Activated CD8-positive, alpha-beta T cell treated with anti-CD3 and anti-CD28 coated beads, Interleukin-2, amount 10 ng/mL, durations not matched to agents 7 days and 5 days (primary cell): ENCODE measurements at places on chromosomes 4 and X. TPM values are rescaled to one million over a fixed set of nuclear protein-coding genes. Genes with fewer than 3 reads are reported as not detected.

GRCh38 chr4:140052050-140052449 lies 101.9 kb downstream of the MAML3 start:
- no peak overlapping the region for H3K27ac ChIP-seq
- peaks cover 2% of the 10 kb centered on the region for H3K36me3 ChIP-seq
- peak; percentile 61 for DNase-seq
- no peak overlapping the region for H3K4me3 ChIP-seq
- H3K27me3 ChIP-seq: peaks cover 13% of the 10 kb centered on the region
- H3K4me1 ChIP-seq: peaks cover 72% of the 10 kb centered on the region

- no peak overlapping the region for H3K27ac ChIP-seq
- H3K27me3 ChIP-seq: peaks cover 7% of the 10 kb centered on the region
- no peaks in the 10 kb centered on the region for H3K4me1 ChIP-seq
- no peak for DNase-seq
- no peaks in the 10 kb centered on the region for H3K36me3 ChIP-seq
Observed at GRCh38 chr4:140300271-140300970, 73.0 kb upstream of the SCOC start.

The HGFAC gene
- not detected for total RNA-seq

The OCRL gene
- 1.0 TPM for total RNA-seq

The MAGEB6 gene
- total RNA-seq: not detected

GRCh38 chrX:154401045-154401799 lies 3.0 kb downstream of the RPL10 start:
- H3K27me3 ChIP-seq: no peaks in the 10 kb centered on the region
- H3K27ac ChIP-seq: peak overlapping the region; percentile 100
- peaks cover 14% of the 10 kb centered on the region for H3K4me1 ChIP-seq
- DNase-seq: no peak
- H3K4me3 ChIP-seq: peak overlapping the region; percentile 90
- peaks cover 40% of the 10 kb centered on the region for H3K36me3 ChIP-seq

The ADH7 gene
- total RNA-seq: not detected

The SYTL4 gene
- total RNA-seq: not detected

DNA sequence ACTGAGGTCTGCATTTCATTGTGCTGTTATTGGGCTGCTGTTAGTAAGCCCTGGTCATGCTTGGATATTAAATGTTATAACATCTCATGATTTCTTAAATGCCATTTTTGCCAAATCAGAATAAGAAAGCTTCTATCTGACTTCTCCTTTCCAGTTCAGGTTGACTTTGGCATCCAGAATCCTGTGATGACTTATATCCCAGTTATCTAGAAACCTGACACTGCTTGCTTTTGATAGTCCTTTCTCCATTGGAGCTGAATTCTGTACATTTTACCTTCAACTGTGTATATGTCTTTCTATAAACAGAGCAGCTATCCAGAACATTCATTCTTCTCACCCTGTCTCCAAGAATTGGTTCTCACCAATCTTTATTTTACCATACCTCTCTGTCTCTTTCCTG lies 257.7 kb upstream of the GNPDA2 start:
- H3K27ac ChIP-seq: no peak overlapping the region
- H3K36me3 ChIP-seq: no peaks in the 10 kb centered on the region
- DNase-seq: no peak
- H3K4me1 ChIP-seq: no peaks in the 10 kb centered on the region
- H3K4me3 ChIP-seq: no peak overlapping the region

GRCh38 chrX:41802958-41803357 lies 79.0 kb downstream of the GPR82 start:
- peaks cover 10% of the 10 kb centered on the region for H3K4me1 ChIP-seq
- H3K4me3 ChIP-seq: no peak overlapping the region
- peaks cover 36% of the 10 kb centered on the region for H3K36me3 ChIP-seq

GRCh38 chr4:152508386-152508785 lies 27.5 kb downstream of the FBXW7 start:
- no peaks in the 10 kb centered on the region for H3K27me3 ChIP-seq
- H3K36me3 ChIP-seq: peaks cover 20% of the 10 kb centered on the region
- H3K27ac ChIP-seq: no peak overlapping the region

DNA sequence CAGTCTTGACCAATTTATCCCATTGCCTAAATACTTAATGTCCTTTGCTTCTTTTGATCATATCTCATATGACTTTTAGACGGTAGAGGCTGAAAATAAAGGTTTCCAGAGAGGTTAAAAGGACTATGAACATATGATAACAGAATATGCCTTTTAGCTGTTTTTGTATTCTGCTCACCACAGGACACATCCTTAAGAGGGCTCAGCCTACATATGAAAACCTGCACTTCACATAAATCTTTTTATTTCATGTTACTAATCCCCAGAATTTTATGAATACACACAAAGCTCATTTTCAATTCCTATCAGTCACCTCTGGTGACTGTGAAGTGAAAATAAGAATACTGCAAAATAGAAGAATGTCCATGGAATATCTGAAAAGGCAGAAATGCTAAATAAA lies 92.0 kb downstream of the GPM6A start:
- H3K4me1 ChIP-seq: no peaks in the 10 kb centered on the region
- DNase-seq: no peak
- no peak overlapping the region for H3K4me3 ChIP-seq
- no peak overlapping the region for H3K27ac ChIP-seq
- no peaks in the 10 kb centered on the region for H3K36me3 ChIP-seq

DNA sequence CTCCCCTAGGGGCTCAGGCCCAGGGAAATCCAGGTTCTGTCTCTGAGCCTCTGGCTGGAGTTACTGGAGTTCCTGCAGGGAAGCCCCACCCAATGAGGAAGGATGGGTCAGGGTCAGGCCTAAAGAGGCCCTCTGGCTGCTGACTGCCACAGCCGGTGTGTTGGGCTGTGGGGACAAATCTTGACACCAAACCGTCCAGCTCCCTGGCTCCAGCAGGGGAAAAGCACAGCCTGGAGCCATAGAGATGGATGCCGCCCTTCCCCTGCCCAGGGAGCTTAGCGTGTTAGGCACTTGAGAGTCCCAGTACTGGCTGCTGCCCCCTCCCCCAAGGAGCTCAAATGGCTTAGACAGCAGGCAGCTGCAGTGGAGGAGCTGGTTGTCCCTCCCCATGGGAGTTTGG lies 321.3 kb upstream of the LCORL start:
- H3K36me3 ChIP-seq: no peaks in the 10 kb centered on the region
- H3K27ac ChIP-seq: no peak overlapping the region
- H3K4me3 ChIP-seq: no peak overlapping the region
- no peaks in the 10 kb centered on the region for H3K4me1 ChIP-seq

- DNase-seq: peak; percentile 42
- no peak overlapping the region for H3K27ac ChIP-seq
- H3K4me1 ChIP-seq: no peaks in the 10 kb centered on the region
- H3K36me3 ChIP-seq: no peaks in the 10 kb centered on the region
- H3K4me3 ChIP-seq: no peak overlapping the region
Observed at GRCh38 chr4:6250235-6250983, 19.2 kb upstream of the WFS1 start.

DNA sequence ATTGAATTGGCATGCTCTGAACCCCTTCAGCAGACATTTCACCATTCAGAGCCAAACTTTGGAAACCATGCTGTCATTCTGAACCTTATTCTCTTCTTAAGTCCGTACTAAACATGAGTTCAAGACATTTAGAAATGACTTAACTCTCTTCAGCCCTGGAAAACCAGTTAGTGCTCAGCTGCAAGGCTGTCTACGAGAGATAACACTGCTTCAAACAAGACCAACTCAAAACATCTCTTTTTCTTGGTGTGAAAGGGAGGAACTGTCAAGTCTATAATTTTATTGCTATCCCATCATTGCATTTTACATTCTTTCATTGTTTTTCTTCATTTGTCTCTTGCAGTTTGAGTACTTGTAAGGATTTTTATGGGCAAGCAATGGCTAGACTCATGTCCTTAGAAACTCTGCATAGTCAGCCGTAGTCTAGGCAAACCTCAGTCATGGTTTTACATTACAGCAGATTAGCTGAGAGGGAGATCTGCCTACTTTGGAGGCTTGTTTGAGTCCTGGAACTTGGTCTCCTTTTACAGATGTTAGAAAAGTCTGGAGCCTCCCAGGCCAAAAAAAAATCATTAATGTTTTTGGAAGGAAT lies 120.6 kb upstream of the JADE1 start:
- no peak overlapping the region for H3K4me3 ChIP-seq
- no peak overlapping the region for H3K27ac ChIP-seq
- no peaks in the 10 kb centered on the region for H3K36me3 ChIP-seq
- H3K4me1 ChIP-seq: no peaks in the 10 kb centered on the region

The ODAM gene
- not detected for total RNA-seq

The CXXC4 gene
- not detected for total RNA-seq
